ENCODE measurements at places on chromosomes 5 and 9. TPM values are rescaled to one million over a fixed set of nuclear protein-coding genes. Genes with fewer than 3 reads are reported as not detected.

RGS7BP gene
- polyA plus RNA-seq = not detected

CRHBP gene
- not detected for polyA plus RNA-seq

CCNO gene
- 0.94 TPM for polyA plus RNA-seq

SLC6A18 gene
- not detected for polyA plus RNA-seq

ADAMTS6 gene
- polyA plus RNA-seq = 10.9 TPM

FER gene
- 17.1 TPM for polyA plus RNA-seq

ACTBL2 gene
- polyA plus RNA-seq = 2.7 TPM

GPR107 gene
- polyA plus RNA-seq = 27.3 TPM

SMIM33 gene
- polyA plus RNA-seq = not detected

LAMC3 gene
- not detected for polyA plus RNA-seq

KIAA0825 gene
- 1.2 TPM for polyA plus RNA-seq

PHYHD1 gene
- polyA plus RNA-seq = 4.7 TPM

SPINK1 gene
- polyA plus RNA-seq = not detected

PCDHB13 gene
- polyA plus RNA-seq = 0.07 TPM

RNF183 gene
- not detected for polyA plus RNA-seq

SEMA5A gene
- 0.27 TPM for polyA plus RNA-seq

IFNA6 gene
- polyA plus RNA-seq = not detected

TLR4 gene
- polyA plus RNA-seq = 0.09 TPM

CETN3 gene
- 10.8 TPM for polyA plus RNA-seq

MEIKIN gene
- not detected for polyA plus RNA-seq

ABL1 gene
- polyA plus RNA-seq = 17.0 TPM

ALDH7A1 gene
- polyA plus RNA-seq = 130 TPM

NRARP gene
- polyA plus RNA-seq = 0.43 TPM

MARCHF3 gene
- polyA plus RNA-seq = 0.45 TPM

TMEM141 gene
- polyA plus RNA-seq = 118 TPM

OMD gene
- polyA plus RNA-seq = not detected

PDZD2 gene
- 3.1 TPM for polyA plus RNA-seq

MARCHF11 gene
- 0.12 TPM for polyA plus RNA-seq

FAM151B gene
- 0.80 TPM for polyA plus RNA-seq

LCN15 gene
- not detected for polyA plus RNA-seq

LECT2 gene
- polyA plus RNA-seq = not detected

SOWAHA gene
- not detected for polyA plus RNA-seq

TEX48 gene
- polyA plus RNA-seq = not detected

ZNF618 gene
- 4.6 TPM for polyA plus RNA-seq

PLAC8L1 gene
- polyA plus RNA-seq = not detected

MRPS2 gene
- polyA plus RNA-seq = 115 TPM

SV2C gene
- polyA plus RNA-seq = 0.02 TPM

HINT1 gene
- 467 TPM for polyA plus RNA-seq

LYSMD3 gene
- polyA plus RNA-seq = 18.9 TPM

FAM221B gene
- not detected for polyA plus RNA-seq

CER1 gene
- polyA plus RNA-seq = not detected

PLEKHG4B gene
- 0.10 TPM for polyA plus RNA-seq

LEAP2 gene
- 1.2 TPM for polyA plus RNA-seq

NR4A3 gene
- polyA plus RNA-seq = 0.13 TPM

GPR21 gene
- polyA plus RNA-seq = 0.25 TPM

GMCL2 gene
- polyA plus RNA-seq = not detected

SLC46A2 gene
- not detected for polyA plus RNA-seq
